ENCODE measurements at places on chromosomes 13 and 19.

DNA sequence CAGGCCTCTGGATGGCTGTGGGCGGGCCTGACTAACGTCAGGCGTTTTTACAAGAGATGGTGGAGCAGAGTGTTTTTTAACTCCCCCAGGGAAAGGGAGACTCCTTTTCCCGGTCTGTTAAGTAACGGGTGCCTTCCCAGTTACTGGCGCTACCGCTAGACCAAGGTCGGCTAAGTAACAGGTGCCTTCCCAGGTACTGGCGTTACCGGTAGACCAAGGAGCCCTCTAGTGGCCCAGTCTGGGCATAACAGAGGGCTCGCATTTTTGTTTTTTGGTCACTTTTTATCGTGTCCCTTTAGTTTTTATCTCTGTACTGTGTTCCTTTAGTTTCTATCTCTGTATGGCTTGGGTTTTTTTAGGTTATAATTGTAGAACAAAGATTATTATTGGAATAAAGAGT lies 10.0 kb downstream of the ZNF383 start:
- DNase-seq, result no peak

- no peak for DNase-seq
These were observed 19.9 kb downstream of the LRCH1 start for GRCh38 chr13:46572752-46573431.

- DNase-seq, result no peak
These were observed 92.2 kb downstream of the SLC7A1 start for GRCh38 chr13:29503041-29503837.

DNA sequence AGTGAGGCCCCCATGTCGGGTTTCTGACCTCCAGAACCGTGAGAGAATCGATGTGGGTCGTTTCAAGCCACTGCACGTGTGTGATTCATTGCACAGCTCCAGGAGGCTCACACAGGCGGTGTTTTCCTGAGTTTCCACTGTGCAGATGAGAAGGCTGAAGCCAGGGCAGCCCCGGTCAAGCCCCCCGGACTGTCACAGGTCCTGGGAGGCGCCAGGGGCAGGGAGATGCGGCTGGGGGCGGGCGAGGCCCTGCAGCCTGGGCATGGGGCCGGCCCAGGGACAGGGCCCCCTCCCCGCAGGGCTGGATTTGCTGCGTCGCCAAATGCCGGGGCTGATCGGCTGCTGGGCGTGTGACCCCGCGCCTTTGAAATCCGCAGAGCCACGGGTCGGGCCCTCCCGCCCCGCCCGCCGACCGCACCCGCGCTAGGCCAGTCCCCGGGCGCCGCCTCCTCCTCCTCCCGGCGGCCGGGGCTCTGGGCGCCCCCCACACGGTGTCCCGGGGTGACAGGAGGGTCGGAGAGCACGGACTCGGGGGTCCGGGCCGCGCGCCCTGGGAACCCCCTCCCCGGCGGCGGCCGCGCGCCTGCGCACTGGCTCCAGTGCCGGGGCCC lies 9.9 kb upstream of the MKNK2 start:
- no peak for DNase-seq

DNA sequence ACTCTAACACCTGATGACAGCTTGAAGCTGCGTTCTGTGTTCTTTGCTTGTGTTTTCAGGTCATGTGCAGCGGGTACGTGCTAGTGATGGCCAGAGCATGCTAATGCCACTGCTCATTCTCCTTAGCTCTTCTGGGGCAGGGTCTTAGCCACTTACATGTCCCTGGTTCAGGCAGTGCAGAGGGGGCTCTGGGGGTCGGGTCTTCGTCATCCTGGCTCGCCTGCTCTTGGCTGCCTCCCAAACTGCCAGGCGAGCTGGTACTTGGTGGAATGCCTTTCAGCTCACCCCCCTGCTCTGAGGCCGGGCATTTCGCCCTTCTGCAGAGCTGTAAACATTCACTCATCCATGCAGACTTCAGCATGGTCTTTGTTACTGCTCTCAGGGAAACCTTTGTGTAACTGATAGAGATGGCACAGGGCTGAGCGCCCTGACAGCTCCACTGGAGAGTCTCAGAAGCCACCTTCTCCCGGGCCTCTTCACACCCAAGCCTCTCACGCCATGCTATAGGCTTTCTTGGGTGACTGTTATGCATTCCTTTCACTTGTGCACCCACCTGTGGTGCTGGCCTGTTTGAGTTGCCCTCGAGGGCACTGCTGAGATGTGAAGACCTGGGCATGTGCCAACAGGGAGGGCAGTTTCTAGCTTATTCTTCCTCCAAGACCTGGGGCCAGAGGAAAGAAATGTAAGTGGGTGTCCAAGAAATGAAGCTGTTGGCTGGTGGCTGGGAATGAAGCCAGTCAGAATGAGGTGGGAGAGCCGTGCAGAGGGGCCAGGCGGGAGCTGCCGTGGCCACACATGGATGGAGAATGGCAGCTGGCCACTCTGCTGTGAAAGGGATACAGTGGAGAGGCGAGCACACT lies 24.4 kb downstream of the FAM124A start:
- DNase-seq, result no peak

- DNase-seq, result peak; percentile 36
These were observed 2.4 kb downstream of the GADD45B start for GRCh38 chr19:2478278-2478755.

- no peak for DNase-seq
These were observed 245.4 kb downstream of the SHISA2 start for GRCh38 chr13:25806264-25806974.

DNA sequence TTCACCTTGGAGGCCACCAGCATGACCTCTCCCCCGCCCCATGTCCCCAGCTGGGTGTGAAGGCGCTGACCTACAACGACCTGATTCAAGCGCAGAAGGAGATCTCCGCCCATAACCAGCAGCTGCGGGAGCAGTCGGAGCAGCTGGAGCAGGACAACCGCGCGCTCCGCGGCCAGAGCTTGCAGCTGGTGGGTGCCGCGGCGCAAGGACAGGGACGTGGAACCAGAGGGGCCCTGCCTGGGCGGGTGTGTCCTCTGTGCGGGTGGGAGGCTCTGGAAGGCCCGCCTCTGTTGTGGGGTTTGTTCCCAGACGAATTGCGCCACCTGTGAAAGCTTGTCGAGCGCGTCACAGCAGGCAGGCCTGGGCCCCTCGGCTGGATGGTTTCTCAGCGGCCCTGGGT lies 22.3 kb downstream of the PLEKHJ1 start:
- DNase-seq, result no peak

GRCh38 chr13:50153401-50153800 lies 138.2 kb downstream of the KCNRG start:
- no peak for DNase-seq

DNA sequence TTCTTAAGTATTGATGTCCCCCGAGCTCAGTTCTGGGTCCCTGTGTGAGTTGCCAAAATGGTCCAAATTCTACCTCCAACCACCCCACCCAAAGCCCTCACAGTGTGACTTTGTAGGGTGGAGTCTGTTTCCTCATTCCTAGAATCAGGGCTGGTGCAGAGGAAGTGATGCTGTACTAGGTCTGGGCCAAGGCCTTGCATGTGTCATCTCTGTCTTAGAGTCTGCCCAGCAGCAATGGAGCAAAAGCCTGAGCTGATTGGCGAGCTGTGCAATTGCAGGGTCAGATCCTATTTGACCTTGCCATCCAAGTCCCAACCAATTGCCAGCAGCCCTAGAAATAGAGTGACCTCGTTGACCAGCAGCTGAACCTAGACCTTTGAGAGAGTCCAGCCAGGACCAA lies 97.0 kb upstream of the ANKRD10 start:
- no peak for DNase-seq

DNA sequence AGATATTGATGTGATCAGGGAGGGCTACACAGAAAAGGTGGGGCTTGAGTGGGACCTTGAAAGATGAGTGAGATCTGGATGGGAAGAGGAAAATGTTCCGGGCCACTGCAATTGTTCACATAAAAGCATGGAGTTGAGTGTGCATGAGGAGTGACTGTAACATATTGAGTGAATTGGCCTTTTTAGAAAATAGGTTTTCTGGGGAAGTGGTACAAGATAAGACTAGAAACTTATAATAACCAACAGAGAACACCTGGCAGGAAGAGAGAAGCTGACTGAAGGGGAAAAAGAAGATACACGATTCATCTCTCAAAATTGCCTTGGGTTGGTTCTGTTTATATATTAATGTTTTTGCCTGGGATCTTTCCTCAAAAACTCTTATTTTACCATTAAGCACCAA lies 32.2 kb downstream of the SLC10A2 start:
- DNase-seq, result no peak

DNA sequence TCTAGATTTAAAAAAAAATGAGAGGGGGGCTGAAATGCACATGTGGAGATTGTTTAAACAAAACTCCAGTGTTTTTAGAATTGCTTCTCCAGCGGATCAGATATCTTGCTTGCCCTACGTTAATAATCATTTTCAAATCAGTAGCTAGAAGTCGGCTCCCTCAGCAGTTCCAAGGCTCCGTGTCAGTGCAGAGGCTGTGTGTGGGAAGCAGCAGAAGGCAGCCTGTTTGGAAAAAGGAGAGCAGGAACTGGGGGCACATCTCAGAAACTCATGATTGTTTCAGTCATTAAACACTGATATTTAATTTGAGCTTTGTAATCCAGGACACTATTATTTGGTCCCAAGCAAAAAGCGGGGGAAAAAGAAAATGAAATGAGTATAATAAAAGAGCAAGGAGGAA lies 50.9 kb downstream of the SOX21 start:
- no peak for DNase-seq

GRCh38 chr19:35352448-35353304 lies 5.0 kb downstream of the FFAR1 start:
- peak; percentile 49 for DNase-seq

DNA sequence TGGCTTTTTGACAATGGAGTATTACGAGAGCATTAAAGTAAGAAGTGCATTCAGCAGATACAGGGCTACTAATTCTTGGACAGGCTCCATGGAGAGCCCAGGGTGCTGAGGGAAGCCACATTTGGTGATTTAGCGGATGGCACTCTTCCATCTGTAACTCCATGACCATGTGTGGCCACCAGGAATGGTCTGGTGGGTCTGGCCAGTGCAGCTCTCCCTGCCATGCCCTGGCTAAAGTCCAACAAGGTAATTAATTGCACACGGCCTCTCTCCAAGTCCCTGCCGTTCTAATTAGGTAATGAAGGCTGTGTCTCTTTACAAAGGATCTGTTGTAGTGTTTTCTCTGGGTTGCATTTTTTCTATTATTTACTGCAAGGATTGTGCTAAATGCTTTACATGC lies 4.3 kb upstream of the ZFR2 start:
- no peak for DNase-seq

- DNase-seq, result no peak
These were observed 79.1 kb downstream of the STARD13 start for GRCh38 chr13:33206425-33206824.

DNA sequence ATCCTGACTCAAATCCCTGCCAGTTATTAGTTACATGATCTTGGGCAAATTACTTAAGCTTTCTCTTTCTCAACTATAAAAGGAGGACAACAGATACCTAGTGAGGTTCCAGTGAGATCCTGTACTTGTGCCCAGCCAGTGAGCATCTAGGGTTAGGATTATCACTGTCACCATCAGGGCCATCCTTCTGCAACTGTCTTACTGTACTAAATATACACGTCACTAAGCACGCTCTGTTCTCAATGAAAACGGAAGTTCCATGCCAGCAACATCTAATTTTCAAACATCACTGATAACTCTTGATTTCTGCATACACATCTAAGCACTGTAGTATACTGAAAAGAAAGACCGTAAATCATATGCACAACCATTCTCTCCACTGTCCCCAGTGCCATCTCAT lies 70.0 kb downstream of the FOXO1 start:
- no peak for DNase-seq

DNA sequence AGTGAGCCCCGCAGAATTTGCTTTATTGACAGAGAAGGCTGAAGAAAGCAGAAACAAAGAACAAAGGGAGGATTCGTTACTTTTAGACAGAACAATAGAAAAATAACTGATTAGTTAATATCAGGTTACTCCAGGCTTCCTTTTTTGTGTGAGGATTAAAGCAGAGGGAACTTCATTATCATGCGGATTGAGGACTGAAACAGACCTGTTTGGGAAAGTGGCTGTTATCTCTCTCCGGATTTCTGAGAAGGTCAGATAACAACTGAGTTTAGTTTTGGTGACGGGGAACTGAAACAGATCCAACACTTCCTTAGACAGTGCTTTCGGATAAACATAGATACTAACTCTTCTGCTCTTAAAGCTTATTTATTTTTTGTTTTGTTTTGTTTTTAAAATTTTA lies 246.4 kb upstream of the ZNF507 start:
- no peak for DNase-seq

DNA sequence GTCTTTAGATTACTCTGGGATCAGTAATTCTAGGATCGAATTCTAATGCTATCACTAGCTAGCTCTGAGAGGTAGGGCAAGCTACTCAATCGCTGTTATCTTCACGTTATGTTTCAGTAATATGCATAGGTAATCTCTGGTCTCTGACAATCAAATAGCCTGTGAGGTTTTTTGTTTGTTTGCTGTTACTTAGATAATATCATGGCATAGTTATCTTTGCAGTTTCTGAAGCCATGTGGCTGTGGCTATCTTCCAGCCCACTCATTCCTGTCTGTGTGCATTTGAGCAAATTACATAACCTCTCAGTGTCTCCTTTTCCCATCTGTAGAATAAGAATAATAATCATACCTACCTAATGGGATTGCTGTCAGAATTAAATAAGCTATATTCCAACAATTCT lies 330.2 kb downstream of the PCDH9 start:
- DNase-seq, result no peak

- no peak for DNase-seq
These were observed 632 bp downstream of the NPAS1 start for GRCh38 chr19:47020132-47020805.

GRCh38 chr19:12938779-12939601 lies 581 bp downstream of the CALR start:
- peak; percentile 12 for DNase-seq

DNA sequence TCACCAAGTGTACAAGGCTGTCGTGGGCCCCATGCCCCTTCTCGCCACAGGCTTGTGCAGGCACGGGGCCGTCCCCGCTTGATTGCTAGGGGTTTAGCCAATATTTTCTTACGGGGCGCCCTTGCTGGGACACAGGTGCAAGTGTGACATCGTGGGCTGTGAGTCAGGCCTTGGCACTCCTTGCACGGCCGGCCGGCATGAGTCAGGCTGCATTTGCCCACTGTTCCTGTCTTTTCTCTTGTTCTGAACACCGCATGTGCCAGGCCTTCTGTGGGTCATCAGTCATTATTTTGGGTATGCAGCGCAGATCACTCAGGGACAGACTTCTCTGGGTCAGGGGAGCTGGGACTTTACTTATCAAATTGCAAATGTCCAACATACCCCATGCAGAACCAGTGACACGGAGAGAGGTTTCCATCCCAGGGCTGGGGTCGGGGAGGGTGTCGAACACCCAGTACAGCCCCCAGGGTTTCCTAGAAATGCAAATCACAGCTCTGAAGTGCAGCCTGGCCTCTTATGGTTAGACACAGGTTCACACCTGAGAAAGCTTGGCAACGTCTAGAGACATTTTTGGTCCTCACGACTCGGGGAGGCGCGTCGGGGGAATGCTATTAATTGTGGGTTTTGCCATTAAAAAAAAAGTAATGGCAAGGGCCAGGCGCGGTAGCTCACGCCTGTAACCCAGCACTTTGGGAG lies 22.5 kb upstream of the KLF2 start:
- no peak for DNase-seq
